ENCODE measurements at places on chromosomes 2 and 18.

GRCh38 chr18:77248873-77249568, 627 bp upstream of the GALR1 start:
- no peak for DNase-seq

GRCh38 chr2:218659988-218660358, 490 bp downstream of the BCS1L start:
- no peak for DNase-seq

- DNase-seq, result no peak
Measured at GRCh38 chr2:14941151-14941631, 308.7 kb downstream of the LRATD1 start.

GRCh38 chr2:191636235-191636543, 41.7 kb upstream of the NABP1 start:
- no peak for DNase-seq

GRCh38 chr18:50422286-50422898, 47.5 kb downstream of the SKA1 start:
- no peak for DNase-seq

DNA sequence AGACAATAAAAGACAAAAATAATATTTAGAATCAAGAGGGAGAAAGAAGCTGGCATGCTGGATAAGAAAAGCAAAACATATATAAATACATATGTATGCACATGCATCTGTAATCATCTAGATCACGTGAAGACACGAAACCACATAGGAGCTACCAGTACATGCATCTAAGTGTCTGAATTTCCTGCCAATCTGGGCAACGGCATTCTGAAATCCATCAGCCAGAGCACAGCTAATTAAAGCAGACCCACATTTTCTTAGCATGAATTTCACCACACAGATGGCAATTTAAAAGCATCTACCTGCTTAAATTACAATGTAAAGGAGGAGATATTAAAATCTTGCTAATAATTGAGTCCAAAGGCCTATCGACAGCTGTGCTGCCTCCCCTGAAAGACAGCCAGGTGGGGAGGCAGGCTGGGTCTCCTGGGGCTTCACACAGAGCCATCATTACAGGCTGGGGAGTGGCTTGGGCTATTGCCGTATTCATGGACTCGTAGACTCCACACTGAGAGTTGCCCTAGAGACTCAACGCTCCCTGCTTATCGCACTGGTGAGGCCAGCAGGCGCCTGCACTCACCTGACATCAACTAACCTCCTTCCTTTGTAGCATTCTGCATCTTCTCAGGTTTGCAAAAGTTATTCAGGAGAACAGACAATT, 272.5 kb upstream of the PXDN start:
- no peak for DNase-seq

- DNase-seq, result no peak
Measured at GRCh38 chr2:27855476-27855875, 34.7 kb downstream of the RBKS start.

GRCh38 chr2:70536517-70537055, 17.0 kb downstream of the TGFA start:
- no peak for DNase-seq

GRCh38 chr18:8167026-8167425, 442.2 kb upstream of the RAB12 start:
- DNase-seq, result no peak

DNA sequence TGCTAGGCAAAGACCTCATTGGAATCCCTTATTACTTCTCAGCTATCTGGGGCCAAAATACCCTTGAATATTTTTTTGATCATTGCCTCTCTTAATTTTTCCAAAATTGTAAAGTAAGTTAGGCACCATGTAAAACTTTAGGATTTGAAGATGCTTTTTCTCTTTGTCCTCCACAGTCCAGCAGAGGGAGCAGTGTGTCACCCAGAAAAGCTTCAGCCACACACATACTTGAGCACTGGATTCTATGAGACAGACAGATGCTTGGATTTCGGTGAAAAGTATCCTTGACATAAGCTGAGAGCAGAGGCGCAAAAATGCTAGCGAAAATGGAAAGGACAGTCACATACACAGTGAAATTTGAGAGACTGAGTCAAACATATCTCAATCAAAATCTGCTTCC, 74.7 kb upstream of the KCNJ3 start:
- no peak for DNase-seq

DNA sequence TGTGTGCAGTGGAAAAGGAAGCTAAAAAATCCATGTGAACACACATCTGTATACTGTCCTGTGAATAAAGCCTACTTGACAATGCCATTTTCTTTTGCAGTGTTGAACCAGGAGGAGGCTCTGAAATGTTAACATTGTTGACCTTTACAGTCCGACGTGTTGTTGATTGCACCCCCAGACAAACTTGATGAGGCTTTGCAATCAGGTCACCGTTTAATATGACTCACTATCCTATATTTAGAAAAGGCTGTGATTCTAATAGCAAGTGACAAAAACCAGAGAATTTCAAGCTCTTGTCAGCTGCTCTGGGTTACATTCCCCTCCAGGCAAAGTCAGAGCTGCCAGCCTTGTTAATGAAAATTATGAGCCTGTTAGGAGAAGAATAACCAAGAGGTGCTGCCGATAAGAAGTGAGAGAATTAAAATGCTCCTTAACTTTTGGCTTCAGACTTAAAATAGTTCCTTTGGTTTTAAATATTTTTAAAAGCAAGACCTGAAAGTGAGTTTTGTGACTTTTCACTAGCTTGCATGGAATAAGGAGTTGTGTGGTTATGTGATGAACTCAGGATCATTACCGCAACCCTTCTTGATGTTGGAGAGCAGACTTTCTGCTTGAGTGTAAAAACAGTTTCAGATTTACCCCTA, 162.1 kb downstream of the QPCT start:
- no peak for DNase-seq

GRCh38 chr2:183232161-183232865, 108.1 kb downstream of the NUP35 start:
- DNase-seq, result no peak

DNA sequence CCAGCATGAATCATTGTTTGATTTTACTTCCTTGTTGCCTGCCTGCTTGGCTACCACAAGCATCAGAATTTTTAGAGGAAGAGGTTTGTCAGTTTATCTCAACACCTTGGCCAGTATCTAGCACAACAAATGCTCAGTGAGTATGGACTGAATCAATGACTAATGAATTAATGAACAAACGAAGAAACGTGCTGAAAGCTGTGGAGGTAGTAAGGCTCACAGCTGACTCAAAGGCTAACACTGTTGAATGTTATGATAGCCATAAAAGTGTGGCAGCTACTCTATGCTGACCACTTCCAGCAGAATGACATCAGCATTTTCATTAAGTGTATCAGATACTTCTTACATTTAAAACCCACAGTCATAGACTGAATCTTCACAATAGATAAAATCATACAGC, 543.4 kb downstream of the IRS1 start:
- no peak for DNase-seq

GRCh38 chr2:147297820-147298219, 547.0 kb upstream of the ACVR2A start:
- no peak for DNase-seq

DNA sequence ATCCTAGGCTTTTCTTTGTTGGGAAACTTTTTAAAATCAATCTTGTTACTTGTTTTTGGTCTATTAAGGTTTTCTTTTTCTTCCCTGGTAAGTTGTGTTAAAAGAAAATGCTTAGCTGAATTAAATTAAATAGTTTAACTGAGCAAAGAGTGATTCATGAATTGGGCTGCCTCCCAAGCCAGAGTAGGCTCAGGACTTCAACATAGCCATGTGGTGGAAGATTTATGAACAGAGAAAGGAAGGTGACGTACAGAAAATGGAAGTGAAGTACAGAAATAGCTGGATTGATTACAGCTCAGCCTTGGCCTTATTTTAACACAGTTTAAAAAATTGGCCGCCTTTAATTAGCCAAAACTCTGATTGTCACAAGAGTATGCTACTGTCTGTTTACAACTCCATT, 27.9 kb upstream of the GALNT5 start:
- DNase-seq, result no peak

DNA sequence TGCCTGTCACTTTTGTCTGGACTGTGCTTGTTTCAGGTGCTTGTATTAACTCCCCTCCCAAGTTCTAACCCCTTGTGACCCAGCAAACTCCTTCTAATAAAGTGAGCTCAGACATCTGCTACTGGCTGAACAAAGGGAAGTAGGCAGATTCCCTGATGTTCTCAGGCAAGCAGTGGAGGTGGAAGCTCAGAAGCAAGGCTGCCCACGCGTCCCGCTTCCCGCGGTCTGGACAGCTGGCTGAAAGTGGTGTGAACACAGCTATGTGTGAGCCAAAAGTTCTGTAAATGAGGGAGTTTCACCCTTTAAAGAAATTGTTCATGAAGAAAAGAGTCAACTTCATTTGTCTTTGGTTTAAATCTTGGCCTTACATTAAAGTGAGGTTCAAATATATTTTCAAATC, 40.0 kb downstream of the NAPG start:
- DNase-seq, result no peak

DNA sequence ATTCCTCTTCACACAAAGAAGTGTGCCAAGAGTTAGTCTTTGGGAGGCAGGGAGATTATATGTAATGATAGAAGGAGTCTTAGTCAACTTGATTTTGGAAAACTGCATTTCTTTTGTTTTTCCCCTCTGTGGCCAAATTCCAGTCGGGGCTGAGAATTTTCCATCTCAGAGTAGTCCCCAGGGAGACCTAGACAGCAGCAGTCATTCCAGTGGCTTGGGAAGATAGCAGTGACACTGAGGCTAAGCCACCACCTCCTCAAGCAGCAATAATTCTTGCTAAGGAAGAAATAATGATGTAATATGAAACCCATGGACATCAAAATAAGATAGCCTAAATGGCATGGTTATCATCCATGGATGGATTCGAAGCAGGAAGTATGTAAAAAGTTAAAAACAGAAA, 21.0 kb upstream of the CCDC141 start:
- DNase-seq, result no peak

- no peak for DNase-seq
Measured at GRCh38 chr18:22552254-22552653, 134.5 kb upstream of the CTAGE1 start.

DNA sequence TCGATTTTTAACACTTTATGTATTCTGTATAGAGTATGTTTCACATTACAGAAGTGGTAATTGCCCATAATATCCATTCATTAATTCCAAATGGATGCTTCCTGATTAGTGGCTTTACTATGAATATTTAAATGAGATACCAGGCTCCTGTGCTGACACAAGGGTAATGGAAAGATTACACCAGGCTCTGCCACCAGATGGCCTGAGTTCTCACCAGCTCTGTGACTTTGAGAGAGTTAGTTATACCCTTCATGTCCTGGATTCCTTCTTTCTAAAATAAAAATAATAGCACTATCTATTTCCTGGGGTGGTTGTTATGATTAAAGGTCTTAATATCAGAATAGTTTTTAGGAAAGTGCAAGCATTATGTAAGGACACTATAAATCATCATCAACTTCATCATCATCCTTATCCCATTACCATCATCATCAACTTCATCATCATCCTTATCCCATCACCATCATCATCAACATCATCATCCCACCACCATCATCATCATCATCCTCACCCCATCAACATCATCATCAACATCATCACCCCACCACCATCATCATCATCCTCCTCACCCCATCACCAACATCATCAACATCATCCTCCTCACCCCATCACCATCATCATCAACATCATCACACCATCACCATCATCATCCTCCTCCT, 151.8 kb downstream of the DNER start:
- no peak for DNase-seq

- DNase-seq, result no peak
Measured at GRCh38 chr2:9473308-9473984, 905 bp upstream of the IAH1 start.

DNA sequence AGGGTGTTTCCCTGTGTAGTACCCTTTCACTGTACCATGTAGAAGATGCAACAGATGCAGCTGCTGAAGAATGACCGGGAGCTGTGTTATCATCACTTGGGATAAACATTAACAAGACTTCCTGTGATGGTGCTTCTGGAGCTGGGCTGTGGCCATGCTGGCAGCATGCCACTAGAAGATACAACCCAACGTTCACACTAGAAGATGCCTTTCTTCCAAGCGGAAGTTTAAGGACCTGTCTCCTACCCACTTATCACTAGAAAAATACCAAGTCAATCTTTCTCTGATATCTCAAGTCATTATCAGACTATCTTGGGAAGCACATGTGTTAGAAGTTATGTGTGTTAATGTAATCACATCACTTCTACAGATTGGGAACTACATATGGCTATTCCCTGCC, 953.5 kb downstream of the CNTNAP5 start:
- DNase-seq, result no peak

Measured in activated CD4-positive, alpha-beta T cell treated with anti-CD3 and anti-CD28 coated beads for 1 hour (primary cell).